ENCODE measurements at places on chromosomes 13 and 19. TPM values are rescaled to one million over a fixed set of nuclear protein-coding genes. Genes with fewer than 3 reads are reported as not detected.

Gene ALOX5AP
- 2.0 TPM for total RNA-seq

Gene RNASEH2B
- total RNA-seq = 49.9 TPM

Gene ERFL
- not detected for total RNA-seq

Gene AKAP11
- 8.0 TPM for total RNA-seq

Gene ZNF439
- 3.1 TPM for total RNA-seq

Gene RASIP1
- total RNA-seq = 6.9 TPM

Gene C13orf42
- total RNA-seq = not detected

Gene NLRP5
- not detected for total RNA-seq

Gene ZNF230
- 1.7 TPM for total RNA-seq

Gene SKA3
- total RNA-seq = 22.1 TPM

Gene METTL21C
- not detected for total RNA-seq

Gene MCEMP1
- not detected for total RNA-seq

Gene OR10H5
- not detected for total RNA-seq

Gene TRAPPC5
- total RNA-seq = 110 TPM

Gene PRX
- total RNA-seq = 0.80 TPM

Gene NBEA
- total RNA-seq = 2.7 TPM

Gene TMEM238
- total RNA-seq = 16.3 TPM

Gene PLPPR3
- 0.75 TPM for total RNA-seq

Gene NLRP11
- not detected for total RNA-seq

Gene KIR3DL1
- not detected for total RNA-seq

Gene EXOC3L2
- not detected for total RNA-seq

Gene KLK12
- not detected for total RNA-seq

Data from epithelial cell of proximal tubule (primary cell).